ENCODE measurements at places on chromosomes 5 and 9.

DNA sequence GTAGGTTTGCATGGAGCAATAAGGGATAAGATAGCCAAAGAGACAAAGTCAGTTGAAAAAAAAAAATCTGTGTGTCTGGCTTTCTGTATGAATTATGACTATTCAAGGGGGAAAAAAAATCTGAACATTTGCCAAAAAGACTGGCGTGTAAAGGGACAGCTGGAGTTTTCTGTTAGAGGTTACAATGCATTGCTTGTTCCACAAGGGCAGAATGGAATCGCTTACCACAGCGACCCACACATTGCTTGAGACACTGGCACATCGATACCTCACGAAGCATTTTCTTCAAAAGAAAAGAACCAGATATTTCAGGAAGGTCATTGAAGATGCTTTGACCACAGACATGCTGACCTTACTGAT is 327.8 kb downstream of the TMEM167A start:
- no peak for DNase-seq

- no peak for DNase-seq
Measured at GRCh38 chr5:177310757-177311391, 824 bp downstream of the MXD3 start.

- DNase-seq: no peak
Measured at GRCh38 chr5:38032149-38032548, 192.3 kb upstream of the GDNF start.

GRCh38 chr5:179913461-179913860 is 5.8 kb upstream of the TBC1D9B start:
- DNase-seq: no peak

Measured in stimulated activated CD4-positive, alpha-beta T cell treated with anti-CD3 and anti-CD28 coated beads, Interleukin-15, amount 100 ng/mL, for 48 hours (primary cell).